ENCODE measurements at places on chromosomes 3 and 15.

DNA sequence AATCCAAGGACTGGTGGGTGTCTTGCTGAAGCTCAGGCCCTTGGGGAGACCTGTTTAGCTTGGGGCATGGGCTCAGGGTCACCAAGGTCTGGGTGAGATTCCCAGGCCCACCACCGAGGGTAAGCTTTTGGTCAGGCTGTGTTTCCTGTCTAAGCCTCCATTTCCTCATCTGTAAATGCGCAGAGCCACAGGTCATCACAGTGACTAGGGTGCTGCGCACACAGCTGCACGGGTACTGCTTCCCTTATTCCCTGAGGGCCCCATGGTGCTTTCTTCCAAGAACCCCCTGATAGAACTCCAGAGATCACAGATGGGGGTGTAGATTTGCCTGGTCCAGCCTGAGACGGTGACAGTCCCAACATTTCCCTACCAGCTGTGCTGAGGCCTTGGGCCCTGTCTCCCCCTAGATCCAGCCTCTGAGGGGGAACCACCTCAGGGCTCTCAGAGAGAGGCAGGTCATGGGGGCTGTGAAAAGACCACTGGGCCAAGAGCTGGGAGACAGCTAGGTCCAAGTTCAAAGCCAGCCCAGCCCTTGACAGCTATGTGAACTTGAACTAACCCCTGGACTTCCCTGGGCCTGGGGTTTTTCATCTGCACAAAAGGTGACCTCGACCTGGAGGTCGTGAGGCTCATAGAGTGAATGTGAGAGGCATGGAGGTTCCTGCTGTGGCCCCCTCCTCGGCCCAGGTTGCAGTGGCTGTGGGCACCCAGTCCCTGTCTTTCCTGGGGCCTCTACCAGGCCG is 60.7 kb downstream of the SEMA3G start:
- DNase-seq = no peak

- DNase-seq = no peak
These were observed 7.3 kb upstream of the HEG1 start for GRCh38 chr3:125062904-125063618.

DNA sequence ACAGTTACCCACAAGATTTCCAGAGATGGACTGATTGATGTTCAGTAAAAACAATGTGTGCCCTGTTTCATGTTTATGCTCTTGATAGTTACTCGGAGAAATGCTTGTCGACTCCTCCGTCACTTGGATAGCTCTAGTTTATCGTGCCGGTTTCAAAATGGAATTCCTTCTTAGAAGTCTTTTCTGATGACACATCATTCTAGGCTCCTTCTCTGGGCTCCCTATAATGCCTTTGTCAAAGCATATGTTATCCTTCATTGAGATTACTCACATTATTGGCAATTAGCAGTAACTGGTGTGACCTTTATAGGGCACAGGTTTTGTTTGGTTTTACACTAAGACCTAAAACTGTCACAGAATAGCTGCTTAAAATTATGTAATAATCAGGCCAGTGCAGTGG is 201.8 kb downstream of the CNTN6 start:
- DNase-seq = no peak

DNA sequence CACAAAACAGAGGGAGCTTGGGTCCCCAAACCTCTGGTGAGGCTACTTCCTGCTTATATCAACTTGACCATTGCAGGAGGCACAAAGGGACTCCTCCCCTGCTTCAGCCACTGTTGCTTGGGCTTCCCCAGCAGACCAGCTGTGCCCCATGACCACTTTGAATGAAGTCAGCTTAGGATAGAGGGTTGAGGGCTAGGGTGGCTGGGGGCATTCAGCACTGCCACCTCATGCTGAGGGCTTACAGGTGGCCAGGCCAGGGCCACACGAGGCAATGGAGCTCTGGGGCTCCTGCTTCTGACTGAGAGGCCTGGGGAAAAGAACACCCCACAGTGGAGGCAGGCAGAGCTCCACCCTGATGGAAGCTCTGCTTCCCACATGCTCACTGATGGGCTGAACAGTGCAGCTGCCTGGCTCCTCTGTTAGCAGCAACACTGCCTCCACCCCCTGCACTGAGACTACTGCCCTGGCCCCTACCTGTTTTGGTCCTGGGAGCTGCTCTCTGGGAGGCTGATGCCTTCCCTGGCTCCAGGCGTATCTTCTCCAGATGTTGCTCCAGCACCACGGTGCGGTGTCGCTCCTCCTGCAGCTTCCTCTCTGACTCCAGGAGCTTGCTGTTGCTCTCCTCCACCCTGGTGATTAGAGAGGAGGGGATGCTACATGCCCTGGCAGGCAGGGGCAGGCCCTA is 10.2 kb upstream of the HHATL start:
- no peak for DNase-seq

- DNase-seq = no peak
These were observed 296.6 kb downstream of the PLOD2 start for GRCh38 chr3:145864336-145864735.

DNA sequence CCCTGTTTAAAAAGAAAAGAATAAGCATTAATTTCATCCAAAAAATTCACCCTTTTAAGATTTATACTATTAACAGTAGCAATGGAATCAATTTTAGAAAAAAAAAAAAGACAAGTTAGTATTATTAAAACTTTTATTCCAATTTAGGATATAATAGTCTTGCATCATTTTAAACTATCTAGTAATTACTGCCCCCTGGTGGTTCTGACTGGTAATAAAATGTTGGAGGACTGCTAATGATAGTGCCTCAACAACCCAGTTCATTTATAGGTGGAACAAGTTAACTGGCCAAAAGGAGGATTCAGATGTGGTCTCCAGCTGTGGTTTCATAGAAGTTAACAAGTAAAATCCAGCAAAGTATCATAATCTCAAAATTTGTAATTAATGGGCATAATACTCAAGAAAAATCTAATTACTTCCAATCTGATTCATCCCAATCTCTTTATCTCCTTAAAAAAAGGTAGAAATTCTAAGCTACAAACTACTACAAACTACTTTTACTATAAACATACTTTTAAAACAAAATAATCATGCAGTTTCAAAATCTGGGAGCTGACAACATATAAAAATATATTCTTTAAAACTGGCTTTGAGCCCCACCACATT is 30.7 kb upstream of the WDR49 start:
- DNase-seq = peak; percentile 81

GRCh38 chr3:105356988-105357387 is 9.7 kb upstream of the ALCAM start:
- DNase-seq = no peak
